ENCODE measurements at places on chromosomes 2 and 18.

GRCh38 chr2:241724975-241725870, 9.2 kb upstream of the D2HGDH start:
- no peak for DNase-seq

DNA sequence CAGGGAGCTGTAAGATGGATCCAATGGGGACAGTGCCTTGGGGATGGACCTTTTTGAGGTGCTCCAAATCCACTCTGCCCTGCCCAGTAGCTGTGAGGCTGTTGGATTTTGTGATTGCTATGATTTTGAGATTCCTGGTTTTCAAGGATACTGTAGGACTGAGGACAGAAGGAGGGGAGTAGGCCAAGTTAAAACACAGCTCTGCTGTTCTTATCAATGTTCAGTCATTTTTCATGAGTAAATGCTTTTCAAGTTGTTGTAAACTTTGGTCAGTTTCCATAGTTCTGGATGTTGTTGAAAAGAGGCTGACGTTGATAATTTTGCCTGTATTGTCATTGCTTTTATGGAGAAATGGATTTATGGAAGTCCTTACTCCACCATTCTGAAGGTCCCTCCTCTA, 361.2 kb downstream of the ZNF516 start:
- no peak for DNase-seq

- DNase-seq: no peak
Observed at GRCh38 chr2:19419211-19419880, 60.9 kb upstream of the OSR1 start.

- no peak for DNase-seq
Observed at GRCh38 chr2:118269408-118270051, 181.3 kb downstream of the INSIG2 start.

DNA sequence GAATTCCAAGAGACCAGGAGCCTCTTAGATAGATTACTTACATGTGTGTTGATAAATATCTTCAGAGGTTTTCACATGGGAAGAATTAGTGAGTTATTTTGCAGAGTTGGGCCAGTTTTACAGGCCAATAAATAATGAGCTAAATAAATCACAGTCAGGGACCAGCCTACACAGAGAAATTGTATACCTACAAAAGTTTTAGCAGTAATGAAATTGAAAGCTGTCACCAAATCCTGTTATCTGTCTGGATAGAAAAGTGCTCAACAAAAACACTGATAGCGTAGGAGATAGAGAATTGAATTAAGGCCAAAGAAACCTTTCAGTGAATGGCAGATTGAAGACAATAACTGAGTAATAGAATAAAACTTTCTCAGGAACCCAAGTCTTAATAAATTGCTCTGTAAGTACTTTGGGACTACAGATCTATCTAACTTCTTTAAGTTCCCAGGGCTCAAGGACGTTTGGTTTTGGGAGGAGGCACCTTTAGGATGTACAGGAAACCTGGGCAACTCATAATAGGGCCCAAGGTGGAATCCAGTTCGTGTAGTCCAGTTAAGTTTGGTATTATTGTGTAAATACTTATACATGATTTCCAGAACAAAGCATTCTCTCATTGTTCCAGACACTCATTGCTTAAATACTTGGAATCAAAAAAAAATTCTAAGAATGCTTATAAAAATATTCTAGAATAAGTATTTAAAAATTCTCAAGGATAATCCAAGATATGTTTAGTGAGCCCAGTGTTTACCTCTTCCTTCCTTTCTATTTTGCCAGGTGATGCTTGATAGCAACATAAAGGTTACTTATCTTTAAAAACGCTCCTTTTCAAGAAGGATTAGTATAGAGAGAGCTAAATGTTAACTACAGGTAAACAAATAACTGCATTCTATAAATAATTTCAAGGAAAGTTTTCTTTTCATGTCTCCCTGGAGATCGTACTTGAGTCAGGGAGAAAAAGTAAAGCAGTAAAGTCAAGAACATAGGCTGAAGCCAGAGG, 134.5 kb downstream of the NCKAP5 start:
- DNase-seq: no peak

GRCh38 chr2:190674966-190675650, 26.2 kb downstream of the NAB1 start:
- DNase-seq: no peak

DNA sequence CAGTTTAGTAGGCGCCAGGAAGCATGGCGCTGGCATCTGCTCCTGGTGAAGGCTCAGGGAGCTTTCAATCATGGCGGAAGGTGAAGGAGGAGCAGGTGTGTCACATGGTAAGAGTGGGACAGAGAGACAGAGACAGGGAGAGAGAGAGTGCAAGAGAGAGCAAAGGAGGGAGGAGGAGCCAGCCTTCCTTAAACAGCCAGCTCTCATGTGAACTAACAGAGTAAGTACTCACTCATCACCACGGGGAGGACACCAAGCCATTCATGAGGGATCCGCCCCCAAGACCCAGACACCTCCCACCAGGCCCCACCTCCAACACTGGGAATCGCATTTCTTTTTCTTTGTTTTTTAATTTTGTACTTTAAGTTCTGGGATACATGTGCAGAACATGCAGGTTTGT, 40.8 kb upstream of the CLASP1 start:
- no peak for DNase-seq

- no peak for DNase-seq
Observed at GRCh38 chr2:46914578-46915230, 902 bp downstream of the MCFD2 start.

- no peak for DNase-seq
Observed at GRCh38 chr2:12465631-12466135, 251.1 kb upstream of the TRIB2 start.

GRCh38 chr18:58491113-58491696, 137.7 kb downstream of the ALPK2 start:
- DNase-seq: no peak

DNA sequence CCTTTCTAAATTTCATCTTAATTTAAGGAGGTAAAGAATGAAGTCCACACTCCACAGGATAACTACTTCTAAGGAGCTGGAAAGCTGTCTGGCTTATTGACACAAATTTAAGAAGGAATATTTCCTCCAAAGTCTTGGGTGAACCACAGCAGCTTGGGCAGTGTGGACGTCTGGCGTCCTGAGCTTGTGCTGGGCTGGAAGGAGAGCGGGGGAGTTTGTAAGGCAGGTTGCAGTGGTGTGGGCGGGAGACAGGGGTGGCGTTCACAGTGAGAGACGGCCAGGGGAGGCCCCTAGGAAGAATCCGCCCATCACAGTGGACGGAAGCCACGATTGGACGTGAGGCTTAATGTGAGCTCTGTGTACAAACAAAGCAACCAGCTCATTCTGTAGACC, 25.7 kb downstream of the ADI1 start:
- no peak for DNase-seq

DNA sequence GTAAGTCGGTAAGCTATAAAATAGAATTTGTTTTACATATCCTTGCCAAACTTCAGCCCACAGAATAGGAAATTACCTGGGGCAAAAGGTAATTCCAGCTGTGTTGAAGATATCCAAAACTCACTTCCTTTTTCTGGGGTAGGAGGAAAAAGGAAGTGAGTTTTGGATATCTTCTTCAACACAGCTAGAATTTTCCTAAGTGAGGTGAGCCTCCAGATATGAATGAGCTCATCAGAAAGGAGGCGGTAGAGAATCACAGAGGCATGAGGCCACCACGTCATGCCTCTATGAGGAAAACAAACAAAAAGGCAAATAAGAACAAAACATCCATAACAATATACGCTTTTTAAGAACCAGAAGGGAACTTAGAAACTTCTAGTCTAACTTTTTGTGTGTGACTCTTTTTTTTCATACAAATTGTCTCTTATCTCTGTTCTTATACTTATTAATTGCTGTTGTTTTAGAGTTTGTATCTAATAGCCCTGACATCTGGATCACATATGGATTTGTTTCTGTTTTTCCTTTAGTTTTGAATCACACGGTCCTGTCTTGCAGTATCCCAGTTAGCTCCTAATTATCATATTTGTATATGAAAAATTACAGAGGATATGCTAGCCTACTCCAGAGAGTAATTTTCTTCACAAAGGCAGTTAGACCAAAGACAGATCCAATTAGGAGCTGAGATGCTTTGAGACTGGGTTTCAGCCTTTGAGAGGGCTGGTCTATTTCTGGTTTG, 104.5 kb downstream of the RBM43 start:
- no peak for DNase-seq

DNA sequence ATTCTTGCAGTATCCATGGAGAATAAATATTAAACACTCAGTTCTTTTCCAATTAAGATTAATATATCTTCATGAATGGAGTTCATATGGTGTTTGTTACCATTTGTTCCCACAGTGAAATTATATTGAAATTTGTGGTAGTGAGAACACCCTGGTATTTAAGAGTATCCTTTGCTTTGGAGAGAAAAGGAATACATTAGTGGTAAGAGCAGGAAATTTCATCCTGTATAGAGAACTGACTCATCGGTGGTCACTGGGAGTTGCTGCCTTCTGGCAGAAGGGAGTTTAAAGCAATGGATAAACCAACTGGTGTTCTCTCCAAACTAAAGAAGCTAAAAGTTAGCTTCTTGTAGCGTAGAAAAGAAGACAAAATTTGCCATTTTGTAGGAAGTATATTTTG, 107.3 kb downstream of the MYO1B start:
- DNase-seq: no peak

GRCh38 chr2:168773719-168774521, 28.5 kb upstream of the NOSTRIN start:
- no peak for DNase-seq

DNA sequence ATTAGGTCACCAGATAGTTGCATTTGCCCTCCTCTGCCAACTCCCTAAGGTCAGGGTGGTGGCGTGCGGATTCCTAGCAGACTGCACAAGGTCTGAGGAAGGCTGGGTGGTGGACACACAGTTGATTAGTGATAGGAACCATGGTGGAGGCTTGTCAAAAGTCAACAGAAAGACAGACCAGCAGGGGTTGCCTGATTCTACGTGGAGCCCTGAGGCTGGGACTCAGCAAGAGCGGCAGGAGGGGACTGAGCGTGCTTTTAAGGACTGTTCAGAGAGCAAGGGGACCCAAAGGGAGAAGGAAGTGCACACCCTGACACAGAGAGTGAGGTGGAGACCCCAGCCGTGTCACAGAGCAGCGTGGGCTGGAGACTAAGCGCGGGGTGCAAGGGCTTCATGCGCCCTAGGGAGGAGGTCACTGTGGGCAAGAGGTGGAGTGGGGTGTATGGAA, 513.2 kb downstream of the RNF144A start:
- DNase-seq: no peak

GRCh38 chr2:206488623-206489022, 45.3 kb downstream of the ADAM23 start:
- DNase-seq: no peak

GRCh38 chr2:150271952-150272802, 215.3 kb downstream of the RND3 start:
- no peak for DNase-seq

DNA sequence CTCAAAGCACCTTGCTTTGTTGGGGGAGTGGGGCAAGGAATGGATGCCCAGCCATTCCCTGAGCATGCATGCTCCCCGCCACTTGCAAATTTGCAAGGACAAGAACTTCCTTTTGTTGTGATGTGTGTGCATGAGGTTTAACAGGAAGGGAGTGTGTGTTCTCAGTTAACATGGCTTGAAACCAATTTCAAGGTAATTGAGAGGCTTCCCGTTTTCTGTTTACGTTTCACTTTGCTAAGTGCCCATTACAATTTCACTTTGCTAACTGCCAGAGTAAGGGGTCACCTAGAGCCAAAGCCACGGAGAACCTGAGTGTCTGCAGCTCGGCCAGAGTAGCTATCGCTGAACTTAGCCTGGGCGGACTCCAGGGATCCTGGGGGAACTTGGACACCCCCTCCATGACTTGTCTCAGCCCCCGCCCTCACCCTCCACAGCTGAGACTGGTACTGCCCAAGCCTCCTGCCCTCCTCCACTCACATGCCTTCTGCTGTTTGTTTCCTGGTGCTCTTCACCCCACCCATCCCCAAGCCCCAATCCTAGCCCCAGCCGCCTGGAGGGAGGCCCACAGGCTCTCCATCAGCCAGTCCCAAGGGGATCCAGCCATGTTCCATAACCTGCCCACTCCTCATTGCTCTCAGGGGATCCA, 53.6 kb upstream of the LAPTM4A start:
- DNase-seq: no peak

DNA sequence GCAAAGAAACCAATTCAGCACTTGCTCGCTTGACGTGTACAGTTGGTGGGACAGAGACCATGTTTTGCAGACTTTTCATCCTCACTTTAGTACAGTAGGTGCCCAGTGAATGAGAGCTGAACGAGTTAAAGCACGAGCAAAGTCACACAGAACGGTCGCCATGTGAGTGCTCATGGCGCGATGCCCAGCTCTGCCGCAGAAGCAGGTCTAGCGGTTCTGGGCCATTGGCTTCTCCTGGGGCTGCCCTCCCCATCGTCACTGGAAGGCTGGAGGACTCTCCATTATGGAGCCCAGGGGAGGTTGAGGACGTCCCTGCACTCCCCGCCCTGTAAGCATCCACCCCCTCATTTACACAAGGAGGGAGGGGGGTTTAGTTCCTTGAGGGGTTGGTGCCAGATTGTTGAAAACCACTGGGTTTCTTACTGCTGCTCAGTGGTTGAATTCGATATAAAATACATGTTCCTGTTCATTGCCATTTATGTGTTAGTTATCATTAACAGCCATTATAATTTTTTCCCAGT, 24.9 kb downstream of the PTGR3 start:
- DNase-seq: no peak

GRCh38 chr2:18156002-18156401, 277.5 kb downstream of the KCNS3 start:
- no peak for DNase-seq

DNA sequence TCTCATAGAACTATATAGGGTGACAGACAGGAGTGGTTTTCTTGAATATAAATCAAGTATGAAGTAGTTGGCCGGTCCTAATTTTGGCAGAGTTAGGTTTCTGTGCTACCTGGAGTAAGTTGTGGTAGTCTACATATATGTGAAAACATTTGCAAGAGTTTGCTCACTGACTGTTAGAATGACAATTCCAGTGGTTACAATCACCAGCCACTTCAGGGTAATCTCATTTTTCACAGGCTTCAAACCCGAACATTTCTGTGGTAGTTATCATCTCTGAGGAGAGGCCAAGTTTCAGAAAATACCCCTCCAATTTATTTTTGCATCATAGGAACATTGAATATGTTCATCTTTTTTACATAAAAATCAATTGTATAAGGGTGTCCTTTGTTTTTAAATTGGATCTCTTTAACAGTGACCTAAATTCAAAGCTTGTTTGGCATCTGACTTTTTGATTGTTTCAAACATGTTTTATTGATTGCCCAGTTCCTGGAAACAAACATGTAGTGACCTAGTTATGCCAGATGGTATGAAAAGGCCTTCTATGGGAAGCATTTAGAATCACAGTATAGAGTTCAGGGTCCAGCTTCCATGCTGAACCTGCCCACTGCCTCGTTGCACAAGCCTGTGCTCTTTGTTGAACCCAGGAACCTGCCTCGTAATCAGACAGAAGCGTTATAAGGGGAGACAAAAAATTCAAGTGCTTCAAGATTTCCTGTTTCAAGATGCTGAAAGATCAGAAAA, 250.6 kb downstream of the LTBP1 start:
- DNase-seq: no peak

GRCh38 chr2:219118504-219118903, 42.1 kb downstream of the NHEJ1 start:
- no peak for DNase-seq

All from dorsolateral prefrontal cortex (tissue), 122 donors.